ENCODE measurements at places on chromosomes 12 and 14.

GRCh38 chr12:113759135-113759534 is 207.0 kb downstream of the RBM19 start:
- DNase-seq = no peak

DNA sequence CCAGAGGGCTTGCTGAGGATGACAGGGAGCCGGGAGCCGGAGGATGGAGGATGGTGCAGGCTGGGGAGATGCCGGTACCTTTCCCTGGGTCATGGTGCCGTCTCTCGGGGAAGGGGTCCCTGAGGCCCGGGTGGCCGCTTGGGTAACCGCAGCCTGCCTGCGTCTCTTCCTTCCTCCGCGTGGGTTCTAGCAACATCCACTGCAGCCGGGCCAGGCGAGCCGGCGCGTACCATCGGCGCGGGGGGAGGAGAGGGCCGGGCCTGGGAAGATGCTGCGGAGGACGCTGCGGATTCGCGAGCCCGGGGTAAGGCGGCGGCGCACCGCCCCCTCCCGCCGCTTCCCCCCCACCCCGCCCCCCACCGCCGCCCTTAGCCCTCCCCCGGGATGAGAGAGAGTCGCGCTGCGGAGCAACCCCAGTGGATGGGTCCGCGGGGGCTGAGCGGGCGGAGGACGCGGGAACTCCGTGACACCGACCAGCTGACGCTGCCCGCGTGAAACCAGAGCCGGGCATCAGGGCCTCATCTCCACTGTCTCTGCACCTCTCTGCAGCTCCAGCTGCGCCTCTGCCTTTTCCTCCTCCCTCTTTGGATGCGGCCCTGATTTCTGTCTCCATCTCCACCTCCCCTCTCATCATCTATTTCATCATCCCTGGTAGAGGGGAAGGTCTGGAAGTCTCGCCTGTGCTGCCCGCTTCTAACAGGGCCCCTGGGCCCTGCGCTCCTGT is at the start of gene FAIM2:
FAIM2 (minus strand) TSS at position 201 of the 724 bp plus-strand sequence; CDS start at position 93, 108 bp downstream.
- DNase-seq = no peak

DNA sequence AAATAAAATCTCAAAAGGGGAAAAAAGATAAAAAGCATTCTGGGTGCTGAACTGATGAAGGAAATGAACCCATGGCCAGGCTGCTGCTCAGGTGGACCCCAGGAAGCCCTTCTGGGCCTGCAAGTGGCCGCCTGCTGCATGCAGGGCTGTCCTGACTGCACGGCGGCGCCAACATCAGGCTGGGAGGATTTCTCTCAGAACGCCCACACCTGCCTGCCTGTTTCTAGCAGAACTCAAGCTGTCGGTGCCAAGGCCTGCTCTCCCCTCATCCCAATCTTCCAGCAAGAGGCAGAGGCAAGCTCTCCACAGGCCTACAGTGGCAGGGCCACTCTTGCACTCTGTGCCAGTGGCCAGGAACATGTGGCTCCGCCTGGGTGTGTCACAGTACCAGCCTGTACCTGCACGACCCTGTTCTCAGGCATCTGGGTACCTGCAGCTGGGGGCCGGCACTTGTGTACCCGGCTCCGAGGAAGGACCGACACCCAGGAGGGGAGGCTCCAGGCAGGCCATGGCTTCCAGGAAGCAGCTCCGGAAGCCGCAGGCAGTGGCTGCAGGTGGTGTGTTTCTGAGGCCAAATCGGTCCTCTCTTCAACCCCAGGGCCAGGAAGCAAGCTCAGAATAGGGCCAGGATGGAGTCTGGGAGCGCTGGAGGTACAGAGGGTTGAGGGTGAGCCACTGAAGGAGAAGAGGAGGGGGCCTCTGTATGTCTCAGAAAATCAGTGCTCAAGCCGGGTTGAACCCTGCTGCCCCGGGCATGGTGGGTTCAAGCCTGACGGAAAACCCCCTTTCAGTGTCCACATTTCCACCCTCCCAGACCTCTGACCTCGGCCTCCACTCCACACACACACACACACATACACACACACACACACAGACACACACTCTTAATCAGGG is 2.5 kb upstream of the INF2 start:
- no peak for DNase-seq

DNA sequence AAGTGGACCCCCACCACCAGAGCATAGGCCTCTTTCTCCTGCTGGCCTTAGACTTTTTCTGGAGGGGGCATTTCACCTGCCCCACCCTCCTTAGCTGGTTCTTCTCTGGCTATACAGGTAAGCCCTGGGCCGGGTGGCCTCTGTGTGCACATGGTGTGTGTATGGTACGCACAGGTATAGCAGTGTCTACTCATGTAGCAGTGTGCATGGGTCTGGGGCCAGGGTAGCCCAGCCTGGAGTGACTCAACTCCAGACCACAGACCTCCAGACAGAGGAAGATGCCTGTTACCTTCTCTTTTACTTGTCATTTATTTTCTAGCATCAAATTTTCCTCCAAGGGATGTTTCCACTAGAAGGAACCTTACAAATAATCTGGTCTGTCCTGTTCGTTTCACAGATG is 6.9 kb downstream of the KCNA5 start:
- no peak for DNase-seq

- no peak for DNase-seq
Observed at GRCh38 chr12:9041321-9041720, 52.0 kb downstream of the KLRG1 start.

GRCh38 chr14:51811706-51812105 is 48.7 kb upstream of the GNG2 start:
- DNase-seq = no peak

GRCh38 chr12:49636979-49637755 is 13.8 kb downstream of the PRPF40B start:
- DNase-seq = peak; percentile 42

DNA sequence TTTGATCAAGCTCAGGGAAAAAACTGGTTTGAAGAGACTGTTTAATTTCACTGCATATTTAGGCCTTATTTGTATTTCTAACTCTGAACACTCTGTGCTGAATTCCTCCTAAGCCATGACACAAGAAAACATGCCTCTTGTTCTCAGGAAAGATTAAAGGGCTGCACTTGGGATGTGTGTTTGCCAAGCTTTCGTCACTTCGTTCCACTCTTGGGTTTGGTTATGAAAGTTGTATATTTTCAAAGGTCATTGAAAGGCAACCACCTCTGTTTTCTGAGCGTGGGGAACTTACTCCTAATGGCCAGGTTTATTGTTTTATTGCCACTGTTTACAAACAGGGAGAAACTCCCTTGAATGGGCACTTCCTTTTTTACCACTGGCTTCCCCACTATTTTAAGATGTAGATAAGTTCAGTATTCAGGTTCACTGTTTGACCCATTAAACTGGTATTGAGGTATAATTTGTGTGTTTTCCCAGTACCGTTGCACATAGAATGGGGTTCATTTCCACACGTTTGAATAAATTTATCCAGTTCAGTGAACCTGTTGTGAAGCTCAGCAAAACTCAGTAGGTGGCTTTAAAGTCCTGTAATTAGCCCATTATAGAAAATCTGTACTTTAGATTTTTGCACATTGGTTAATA is 65.3 kb downstream of the NKX2-1 start:
- DNase-seq = no peak

GRCh38 chr12:106094304-106094703 is 44.5 kb downstream of the NUAK1 start:
- no peak for DNase-seq

DNA sequence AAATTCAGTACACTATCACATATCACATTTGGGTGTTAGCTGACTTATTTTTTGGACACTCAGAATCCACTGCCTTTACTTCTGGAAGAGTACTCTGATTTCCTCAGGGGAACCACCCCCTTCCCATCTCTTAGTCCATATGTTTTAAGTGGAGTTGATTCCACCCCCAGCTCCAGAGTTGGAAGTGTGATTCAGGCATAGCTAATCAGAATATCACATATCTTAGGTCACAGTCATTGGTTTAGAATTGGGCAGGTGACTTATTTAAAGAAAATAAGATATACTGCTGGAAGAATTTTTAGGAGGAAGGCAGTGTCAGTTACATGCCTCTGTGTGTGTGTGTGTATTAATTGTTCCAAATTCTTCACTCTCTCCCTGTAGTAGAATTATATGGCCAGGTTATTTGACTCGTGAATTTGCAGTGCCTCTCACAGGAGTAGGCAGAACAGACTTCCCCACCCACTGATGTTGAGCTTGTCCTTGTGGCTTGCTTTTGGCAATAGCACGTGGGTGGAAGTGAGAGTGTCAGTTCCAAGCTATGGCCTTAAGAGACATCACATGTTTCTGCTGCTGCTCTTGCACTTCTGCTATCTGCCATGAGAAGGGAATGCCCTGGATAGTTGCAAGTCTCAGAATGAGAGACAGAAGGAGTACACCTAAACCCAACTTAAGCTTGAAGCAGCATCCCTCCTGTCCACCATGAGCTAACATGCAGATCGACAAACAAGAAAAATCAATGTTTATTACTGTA is 6.4 kb upstream of the GAS2L3 start:
- no peak for DNase-seq

DNA sequence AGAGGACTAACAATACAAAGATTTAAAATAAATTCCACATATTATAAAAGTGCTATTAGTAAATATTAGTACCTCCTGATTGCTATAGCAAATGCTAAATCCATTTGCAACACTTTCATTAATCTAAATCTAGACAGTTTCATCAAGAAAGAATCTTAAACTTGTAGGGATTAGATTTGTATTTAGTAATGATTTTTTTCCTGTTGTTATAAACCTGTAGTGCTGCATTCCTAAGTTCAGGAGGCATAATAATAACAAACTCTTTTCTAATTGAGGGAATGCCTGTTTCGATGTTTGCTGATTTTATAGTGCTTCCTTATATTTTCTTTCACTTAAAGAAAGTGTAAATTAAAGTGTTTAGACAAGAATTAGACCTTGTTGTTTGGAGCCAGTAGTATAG is 166.1 kb downstream of the FOXA1 start:
- no peak for DNase-seq

- DNase-seq = no peak
Observed at GRCh38 chr12:37666069-37666781, 650.3 kb upstream of the ALG10B start.

GRCh38 chr12:26058308-26058707 is 66.5 kb downstream of the BHLHE41 start:
- DNase-seq = no peak

GRCh38 chr12:46358325-46358700 is 14.3 kb downstream of the SLC38A2 start:
- no peak for DNase-seq

GRCh38 chr14:61894452-61895077 is 132.3 kb downstream of the SNAPC1 start:
- peak; percentile 50 for DNase-seq

DNA sequence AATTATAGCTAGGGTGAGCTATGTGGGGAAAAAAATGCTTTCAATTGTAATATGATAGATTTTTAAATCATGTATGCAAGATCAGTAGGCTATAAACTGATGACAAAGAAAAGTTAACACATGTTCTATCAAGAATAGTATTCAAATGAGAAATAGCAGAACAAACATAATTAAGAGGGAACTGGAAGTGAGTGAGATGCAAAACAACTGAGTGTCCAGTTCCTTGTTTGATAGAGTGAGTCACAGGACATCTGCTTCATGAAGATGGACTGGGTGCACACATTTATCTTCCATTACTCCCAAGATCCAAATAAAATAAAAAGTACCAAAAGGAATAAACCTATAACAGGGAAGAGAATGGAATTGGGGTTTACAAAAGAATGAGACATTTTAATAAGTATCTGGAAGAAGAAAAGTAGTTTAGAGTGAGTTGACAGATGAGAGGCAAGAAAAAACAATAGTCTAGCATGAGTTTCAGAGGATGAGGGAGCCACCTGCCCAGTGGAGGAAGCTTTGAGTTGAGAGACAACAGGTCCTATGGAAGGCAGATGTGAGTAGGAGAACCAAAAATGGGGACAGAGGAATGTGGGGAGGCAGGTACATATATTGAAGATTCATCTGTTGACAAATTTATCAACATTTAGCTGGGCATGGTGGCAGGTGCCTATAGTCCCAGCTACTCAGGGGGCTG is 178.1 kb upstream of the ARHGAP5 start:
- no peak for DNase-seq

DNA sequence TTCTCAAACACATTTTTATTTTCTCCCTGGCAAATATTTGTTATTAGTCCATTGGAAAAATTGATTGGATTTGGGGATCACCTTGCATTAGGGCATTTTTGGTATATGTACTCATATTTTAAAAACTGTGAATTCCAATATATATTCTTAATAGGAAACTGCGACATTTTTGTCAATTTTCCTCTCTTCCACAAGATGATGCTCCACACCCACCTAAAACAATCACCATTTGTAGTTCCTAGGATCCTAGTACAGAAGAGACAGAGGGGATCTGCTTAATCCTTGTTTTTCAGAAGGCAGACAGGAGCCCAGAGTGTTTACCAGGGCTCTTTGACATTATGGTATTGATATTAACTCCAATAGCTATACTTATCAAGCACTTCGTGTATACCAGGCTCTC is 22.8 kb upstream of the OASL start:
- DNase-seq = no peak

DNA sequence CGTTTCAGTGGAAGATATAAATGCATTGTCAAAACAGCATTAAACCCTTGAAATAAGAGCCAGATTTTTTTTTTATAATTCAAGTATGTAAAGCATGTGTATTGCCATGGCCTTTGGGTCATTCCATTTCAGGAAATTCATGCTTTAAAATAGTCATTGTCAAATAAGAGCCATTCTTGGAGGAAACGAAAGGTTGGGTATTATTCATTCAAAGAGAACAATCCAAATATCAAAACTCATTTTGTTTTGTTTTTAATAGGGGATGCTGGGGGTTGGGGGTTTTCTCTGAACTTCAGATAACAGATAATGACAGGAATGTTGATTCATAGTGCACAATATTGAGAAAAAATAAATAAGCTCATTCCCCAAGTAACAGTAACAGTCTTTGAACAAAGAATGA is 174.4 kb upstream of the NUDT4 start:
- DNase-seq = no peak

- DNase-seq = no peak
Observed at GRCh38 chr14:59427653-59428580, 37.3 kb downstream of the GPR135 start.

GRCh38 chr14:28876572-28876945 is 110.0 kb downstream of the FOXG1 start:
- DNase-seq = no peak

- DNase-seq = no peak
Observed at GRCh38 chr14:100027771-100028490, 37.3 kb upstream of the EVL start.

GRCh38 chr14:93332397-93332852 is 411 bp downstream of the BTBD7 start:
- peak; percentile 54 for DNase-seq

- DNase-seq = no peak
Observed at GRCh38 chr12:26172946-26173552, 22.3 kb upstream of the SSPN start.

All from memory B cell (primary cell).